Inflammatory macrophage treated with lipopolysaccharide for 1 hour (primary cell): ENCODE measurements at places on chromosomes 5 and 9.
A peak's percentile ranks its signal among the peaks of the same experiment; 100 is the strongest.

DNA sequence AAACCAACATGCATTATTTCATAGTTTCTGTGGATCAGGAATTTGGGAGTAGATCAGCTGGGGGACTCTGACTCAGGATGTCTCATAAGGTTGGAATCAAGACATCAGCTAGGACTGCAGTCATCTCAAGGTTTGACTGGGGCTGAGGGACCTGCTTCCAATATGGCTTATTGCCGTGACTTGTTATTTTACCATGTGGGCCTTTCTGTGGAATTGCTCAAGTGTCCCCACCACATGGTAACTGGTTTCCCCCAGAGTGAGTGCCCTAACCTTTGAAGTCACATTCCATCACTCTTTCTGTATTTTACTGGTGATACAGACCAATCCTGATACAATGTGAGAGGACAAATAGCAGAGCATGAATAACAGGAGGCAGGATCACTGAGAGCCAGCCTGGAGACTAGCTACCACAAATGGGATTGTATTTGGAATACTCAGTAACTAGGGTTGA lies 70.2 kb upstream of the ELL2 start:
- DNase-seq: no peak

DNA sequence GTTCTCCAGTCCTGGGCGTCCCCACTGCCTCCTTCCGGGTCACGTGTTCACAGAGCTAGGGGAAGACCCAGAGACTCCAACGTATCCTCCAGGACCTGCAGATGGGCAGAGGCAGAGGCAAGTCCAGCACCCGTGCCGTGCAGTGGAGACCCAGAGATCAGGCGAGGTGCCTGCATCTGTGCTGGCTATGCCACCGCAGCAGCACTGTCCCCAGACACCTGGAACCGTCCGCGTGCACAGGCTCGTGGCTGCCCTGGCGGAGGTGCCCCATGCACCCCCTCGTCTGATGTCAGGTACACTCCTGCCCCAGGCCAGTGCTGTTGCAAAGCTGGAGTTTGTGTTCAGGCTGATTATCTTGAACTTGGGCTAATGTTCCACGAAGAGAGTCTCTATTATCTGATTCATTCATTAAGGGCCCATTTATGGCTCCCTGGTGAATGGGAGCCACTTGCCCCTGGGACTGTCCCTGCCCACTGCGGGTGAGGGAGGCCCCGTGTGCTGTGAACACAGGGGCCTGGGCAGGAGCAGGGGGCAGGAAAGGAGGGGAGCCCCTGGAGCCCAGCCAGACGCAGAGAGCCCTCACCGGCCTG lies 13.7 kb downstream of the IRX4 start:
- DNase-seq: no peak

DNA sequence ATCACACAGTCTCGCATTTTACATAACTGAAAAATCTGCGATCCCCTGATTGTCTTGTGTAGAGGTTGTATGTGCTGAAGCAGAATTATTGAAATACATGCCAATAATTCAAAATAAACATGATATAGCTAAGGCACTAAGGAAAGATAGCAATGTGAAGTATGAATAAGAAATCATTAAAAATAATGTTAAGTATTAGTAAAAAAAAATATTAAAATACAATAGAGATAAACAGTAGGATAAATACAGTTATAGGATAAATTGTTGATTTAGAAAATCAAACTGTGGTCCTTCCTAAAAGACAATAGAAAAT lies 121.1 kb downstream of the FBXL17 start:
- no peak for DNase-seq

- DNase-seq: no peak
These were observed 257.5 kb downstream of the DIRAS2 start for GRCh38 chr9:90385146-90385545.

DNA sequence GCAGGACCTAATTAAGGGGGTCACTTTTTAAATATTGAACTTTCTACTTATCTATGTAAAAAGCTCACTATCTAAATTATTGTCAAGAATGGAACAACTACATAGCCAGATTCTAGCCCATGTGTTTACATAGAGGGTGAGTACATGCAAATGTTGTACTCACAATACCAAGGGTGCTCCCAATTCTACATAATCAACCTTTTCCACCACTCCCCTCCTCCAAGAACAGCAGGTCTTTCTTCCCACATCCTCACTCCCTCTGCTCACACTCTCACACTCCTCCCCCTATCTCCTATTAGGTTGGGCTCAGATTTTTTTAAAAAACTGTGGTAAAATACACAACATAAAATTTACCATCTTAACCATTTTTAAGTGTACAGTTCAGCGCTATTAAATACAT lies 325.4 kb downstream of the ARL15 start:
- DNase-seq: no peak

GRCh38 chr9:69500896-69501295 lies 171.3 kb downstream of the APBA1 start:
- DNase-seq: no peak

- no peak for DNase-seq
These were observed 153.9 kb downstream of the PRELID2 start for GRCh38 chr5:145681216-145681615.

DNA sequence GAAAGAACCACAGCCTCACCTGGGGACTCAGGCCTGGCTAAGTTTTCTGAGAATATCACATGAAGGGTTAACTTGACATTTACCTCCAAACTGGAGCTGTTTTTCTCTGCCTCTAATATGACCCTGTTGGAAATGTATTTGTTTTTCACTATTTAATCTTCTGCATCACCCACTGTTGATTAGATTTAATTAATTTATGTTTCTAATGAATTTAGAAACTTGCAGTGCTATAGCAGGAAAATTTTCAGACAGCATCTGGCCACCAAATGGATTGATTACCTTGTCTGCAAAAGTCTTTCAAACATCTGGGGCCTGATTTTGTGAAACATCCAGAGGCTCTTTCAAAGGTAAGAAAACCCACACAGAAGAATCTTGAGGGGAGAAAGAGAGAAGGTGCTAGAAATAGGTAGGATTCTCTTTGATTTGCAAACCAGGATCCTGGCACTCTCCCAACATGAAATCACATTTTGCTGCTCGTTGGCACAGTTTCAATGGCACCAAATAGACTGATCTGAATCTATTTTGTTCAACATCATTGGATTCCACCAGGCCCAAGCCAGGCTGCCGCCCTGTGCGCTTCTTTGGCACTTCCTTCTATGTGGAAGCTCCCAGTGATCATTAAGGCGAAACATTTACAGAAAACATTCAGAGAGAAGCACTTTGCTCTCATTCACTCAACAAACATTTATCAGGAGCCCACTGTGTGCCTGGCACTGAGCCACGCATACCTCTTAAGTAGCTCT lies 157.3 kb downstream of the PPP2R2B start:
- no peak for DNase-seq

DNA sequence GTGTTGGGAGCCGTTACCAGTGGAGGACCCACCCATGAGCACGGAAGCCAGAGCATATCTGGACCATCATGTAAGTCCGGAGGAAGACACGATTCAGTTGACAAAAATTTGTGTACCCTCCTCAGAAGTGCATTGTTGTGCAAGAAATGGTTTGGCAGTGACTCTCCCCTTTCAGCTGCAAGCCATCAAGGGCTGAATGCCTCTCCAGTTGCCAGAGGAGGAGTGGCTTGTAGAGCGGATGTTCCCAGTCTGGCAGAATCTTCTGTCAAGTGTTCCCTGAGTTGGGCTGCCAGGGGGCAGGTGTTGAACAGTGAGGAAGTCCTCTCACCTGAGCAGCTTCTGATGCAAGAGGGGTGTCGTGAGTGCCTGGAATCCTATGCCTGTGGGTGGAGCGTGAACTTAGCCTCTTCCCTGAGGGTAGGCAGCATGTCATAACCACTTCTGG lies 27.6 kb upstream of the CDKN2AIPNL start:
- no peak for DNase-seq

DNA sequence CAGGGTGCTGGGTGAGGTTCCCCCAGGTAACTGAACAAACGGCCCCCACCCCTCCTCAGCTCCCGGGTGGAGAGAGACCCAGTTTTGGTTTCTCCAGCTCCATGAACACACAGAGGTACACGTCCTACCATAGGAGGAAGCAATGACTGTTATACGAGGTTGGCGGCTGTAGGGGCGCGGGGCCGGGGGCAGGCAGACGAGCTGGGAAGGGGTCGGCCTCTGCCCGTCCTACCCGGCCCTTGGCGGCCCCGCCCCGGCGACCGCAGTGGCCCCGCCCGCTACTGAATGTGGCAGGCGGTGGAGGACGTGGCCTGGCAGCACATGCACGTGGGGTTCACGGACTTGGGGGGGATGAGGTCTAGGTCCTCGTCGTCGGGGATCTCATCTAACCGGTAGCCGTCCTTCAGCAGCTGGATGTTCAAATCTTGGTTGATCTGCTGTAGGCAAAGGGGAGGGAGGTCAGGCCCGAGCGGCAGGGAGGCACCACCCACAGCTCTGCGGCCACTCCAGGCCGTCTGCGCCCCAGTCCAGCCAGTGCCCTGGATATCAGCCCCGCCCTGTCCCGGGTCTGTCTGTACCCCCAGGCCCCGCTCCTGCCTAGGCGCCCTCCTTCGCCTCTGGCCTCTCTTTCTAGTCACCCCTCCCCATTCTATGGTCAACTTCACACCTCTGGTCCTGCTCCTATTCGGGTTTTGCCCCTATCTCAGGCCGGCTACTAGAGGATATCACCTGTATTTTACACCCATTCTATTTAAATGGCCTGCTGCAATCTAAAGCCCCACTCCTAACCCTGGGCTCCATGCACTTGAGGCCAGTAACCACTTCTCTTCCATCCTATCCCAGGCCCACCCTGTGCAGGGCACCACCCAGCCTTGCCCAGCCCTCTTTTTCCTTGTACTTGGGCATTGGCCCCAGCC lies 24.2 kb upstream of the MYORG start:
- no peak for DNase-seq

GRCh38 chr9:93154293-93154903 lies 20.3 kb upstream of the NINJ1 start:
- DNase-seq: no peak

GRCh38 chr5:68332556-68332955 lies 117.0 kb downstream of the PIK3R1 start:
- DNase-seq: peak; percentile 74

GRCh38 chr9:133727876-133728441 lies 10.2 kb downstream of the SARDH start:
- DNase-seq: no peak

DNA sequence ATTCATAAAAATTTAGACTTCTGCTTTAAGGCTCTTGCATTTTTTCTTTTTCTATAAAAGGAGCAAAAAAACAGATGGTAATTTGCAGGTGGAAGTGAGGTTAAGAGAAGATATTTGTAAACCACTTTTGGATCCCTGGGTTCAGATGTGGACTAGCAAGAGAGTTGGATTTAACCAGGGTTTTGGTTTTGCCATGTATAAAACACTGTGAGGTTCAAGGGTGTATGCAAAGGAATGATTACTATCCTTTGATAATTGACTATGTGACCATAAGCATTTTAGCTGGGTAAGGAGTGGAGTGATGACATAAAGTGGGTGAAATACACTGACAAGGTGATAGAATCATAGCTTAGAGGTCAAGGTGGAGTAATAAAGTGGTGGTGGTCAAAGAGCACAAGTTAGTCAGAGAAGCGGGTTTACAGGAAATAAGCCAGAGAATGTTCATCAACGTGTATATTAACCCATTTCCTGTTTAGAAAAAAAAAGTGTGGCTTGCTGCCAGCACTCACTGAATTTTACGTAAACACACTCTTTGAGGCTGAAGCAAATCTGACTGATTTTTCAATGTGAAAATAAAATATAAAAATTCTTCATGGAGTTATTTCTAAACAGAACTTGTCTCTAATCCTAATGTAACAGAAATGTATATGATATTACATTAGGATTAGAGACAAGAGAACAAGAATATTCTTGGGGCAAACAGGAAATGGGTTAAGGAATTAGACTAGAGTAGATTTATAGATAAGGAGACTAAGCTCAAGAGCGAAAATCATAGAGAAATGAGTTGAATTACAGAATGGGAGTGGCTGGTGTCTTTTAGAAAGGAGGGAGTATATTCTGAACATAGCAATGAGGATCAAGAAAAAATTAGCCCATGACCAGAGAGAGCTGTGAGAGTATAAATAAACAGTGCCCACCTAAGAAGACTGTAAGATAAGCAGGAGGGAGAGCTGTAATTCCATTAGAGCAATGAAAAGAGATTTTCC lies 74.5 kb downstream of the CDKN2A start:
- no peak for DNase-seq

DNA sequence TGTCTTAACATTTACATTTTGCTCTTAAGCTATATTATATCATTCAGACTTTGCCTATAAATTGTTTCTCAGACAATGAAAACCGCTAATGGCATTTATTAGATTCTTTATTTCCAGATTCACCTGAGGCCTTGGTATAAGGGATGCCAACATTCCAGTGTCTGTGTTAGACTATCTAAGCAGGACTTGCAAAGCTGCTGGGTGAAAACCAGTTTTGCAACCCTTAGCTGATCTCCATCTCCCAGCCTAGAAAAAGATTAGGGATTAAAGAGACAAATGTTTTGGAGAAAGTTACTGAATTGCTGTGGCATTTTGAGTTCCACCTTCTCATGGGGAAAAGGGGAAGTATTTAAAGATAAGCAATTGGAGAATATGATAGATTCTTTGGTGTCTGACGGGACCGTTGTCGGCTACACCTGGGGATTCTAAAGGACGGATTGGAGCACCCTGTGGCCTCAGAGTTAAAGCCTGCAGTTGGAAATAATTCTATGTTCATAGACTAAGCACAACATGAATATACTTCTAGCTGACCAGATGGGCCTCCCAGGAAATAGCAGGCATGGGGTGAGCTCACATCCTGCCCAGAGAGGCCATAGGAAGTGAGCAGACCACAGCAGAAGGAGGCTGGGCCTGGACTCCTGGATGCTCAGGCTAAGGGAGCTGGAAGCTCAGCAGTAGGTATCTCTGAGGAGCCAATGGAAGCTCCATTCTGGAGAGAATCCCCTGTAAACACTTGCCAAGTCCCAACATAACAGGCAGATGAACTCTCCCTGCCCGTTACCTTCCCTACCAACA lies 21.8 kb downstream of the ENTREP1 start:
- no peak for DNase-seq

DNA sequence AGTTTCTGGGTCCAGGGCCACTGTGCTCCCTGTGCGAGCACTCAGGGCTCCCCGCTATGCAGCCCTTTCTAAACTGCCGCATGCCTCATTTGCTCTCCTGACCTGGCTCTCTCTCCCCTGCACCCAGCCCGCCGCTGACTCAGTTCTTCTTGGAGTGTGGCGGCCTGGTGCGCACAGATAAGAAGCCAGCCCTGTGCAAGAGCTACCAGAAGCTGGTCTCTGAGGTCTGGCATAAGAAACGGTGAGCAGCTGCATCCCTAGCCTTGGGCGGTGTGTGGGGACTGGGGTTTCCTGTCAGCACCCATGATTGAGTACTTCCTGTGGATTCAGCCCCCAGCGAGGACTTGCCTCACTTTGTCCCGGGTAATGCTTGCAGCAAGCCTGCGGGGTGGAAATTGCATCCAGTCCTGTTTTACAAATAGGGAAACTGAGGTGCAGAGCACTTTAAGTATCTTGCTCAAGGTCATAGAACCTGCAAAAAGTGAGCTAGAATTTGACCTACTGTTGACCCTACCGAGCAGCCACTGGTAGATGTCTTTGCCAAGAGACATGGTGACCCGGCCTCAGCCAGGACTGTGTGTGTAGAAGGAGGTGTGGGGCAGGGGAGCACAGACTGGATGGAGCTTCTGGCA lies 27.9 kb downstream of the USP20 start:
- DNase-seq: peak; percentile 54
